ENCODE measurements at places on chromosomes 2 and 18.
A peak's percentile ranks its signal among the peaks of the same experiment; 100 is the strongest.

GRCh38 chr2:222782201-222782730 is 78.6 kb upstream of the ACSL3 start:
- DNase-seq = no peak

- DNase-seq = no peak
Measured at GRCh38 chr2:70508711-70509462, 44.7 kb downstream of the TGFA start.

DNA sequence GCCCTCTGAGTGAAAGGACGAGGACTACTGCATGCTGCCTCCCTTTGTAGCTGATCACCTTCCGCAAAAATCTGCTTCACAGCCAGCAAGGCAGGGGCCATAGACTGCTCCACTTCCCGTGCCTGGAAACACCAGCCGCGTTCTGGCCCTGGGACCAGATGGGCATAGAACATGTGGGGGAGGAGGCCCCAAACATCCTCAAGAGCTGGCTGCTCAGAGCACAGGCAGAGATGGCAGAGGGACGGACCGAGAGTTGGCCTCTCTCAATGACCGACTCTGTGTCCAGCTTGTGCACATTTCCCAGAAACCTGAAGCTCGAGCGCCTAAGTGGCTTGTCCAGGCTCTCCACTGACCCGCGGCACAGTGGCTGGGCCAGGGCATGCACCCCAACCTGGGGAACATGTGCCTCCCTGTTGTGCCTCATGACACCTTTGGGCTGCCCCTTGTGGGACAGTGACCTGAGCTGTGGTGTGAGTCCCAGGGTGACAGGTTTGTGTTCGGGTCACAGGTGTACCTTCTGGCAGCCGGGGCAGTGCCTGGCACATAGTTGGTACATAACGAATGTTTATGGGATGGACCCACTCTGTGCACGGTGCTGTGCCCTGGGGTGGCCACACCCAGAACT is 9.1 kb downstream of the KCNF1 start:
- DNase-seq = no peak

DNA sequence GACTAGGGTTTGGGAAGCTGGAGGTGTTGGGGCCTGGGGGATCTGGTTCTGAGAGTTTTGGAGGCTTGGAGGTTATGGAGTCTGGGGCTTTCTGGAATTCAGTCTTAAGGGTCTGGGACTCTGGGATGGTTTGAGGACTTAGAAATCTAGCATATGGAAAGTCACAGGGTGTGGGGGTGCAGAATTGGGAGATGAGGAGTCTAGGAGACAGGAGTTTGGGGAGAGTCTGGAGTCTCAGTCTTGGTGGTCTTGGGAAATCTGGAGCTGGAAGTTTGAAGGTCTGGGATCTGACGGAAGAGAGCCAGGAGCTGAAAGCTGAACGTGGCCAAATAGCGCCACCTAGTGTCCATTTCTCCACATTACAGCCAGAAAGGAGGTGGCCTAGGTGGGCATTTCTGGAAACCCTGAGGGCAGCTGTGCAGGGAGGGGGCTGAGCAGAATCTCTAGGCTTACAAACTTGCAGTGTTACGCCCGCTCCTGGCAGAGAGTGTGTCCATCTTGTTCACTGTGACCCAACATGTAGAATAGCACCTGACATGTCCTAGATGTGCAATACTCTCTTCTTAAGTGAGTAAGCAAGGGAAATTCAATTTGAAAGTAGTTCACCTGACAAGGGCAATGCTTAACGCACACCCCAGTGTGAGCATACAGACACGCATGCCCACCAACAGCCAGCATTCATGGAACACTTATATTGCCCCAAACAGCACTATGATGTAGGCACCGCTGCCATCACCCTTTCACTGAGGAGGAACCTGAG is 204.8 kb downstream of the TFCP2L1 start:
- DNase-seq = peak; percentile 46

DNA sequence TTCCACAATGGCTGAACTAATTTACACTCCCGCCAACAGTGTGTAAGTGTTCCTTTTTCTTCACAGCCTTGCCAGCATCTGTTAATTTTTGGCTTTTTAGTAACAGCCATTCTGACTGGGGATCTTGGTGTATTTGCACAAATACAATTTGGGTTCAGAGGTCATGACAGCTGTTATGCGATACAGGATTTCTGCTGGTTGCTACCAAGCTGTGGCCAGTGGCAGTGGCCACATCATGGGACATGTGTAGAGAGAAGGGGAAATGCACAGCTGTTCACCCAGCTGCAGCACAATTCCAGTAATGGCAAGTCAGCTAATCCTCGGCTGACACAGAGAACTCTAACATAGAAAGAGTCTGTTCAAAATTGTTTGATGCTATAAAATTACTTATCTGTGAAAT is 21.0 kb upstream of the SELENOI start:
- no peak for DNase-seq

DNA sequence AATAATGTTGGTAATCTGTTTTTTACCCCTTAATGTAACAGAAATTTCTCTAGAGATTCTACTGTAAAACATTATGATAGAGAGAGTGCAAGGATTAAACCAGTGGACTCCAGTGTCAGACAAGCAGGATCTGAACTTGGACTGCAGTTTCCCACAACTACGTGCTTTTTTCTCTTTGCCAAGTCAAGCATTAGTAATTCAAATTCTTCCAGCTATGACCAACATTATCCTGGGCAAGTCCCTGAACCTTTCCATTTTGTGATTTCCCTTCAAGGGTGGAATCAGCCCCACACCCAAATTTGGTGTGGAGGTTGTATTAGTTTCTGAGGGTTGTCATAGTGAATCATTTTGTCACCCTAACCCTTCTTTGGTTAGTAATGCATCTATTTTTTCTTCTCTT is 482.0 kb downstream of the ZNF516 start:
- DNase-seq = no peak

GRCh38 chr2:142010477-142011270 is 120.1 kb downstream of the LRP1B start:
- DNase-seq = no peak

- no peak for DNase-seq
Measured at GRCh38 chr2:1795261-1796231, 51.2 kb upstream of the PXDN start.

DNA sequence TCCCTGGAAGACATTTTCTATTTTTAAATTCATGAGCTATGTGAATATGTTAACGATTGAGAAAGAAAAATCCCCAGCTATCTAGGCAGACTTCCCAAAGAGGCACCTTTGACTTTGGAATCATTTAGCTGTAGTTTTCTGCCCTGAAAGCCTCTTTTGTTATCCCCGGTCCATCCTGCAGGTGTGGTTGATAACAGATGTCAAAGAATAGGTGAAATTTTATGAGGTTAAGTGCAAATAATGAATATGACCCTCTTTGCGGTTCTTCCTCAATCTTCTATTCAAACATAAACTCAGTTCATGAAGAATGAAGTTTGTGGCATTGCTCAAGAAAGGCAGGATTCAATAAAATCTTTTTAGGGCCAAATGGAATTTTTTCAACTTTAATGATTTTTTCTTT is 51.6 kb upstream of the ATP8B1 start:
- no peak for DNase-seq

GRCh38 chr2:5736050-5736449 is 43.9 kb downstream of the SOX11 start:
- no peak for DNase-seq

GRCh38 chr2:70886541-70886987 is 49.1 kb upstream of the ATP6V1B1 start:
- DNase-seq = no peak

GRCh38 chr18:75363446-75364225 is 63.9 kb downstream of the SMIM21 start:
- no peak for DNase-seq

- peak; percentile 6 for DNase-seq
Measured at GRCh38 chr18:59148192-59148591, 8.5 kb downstream of the SEC11C start.

DNA sequence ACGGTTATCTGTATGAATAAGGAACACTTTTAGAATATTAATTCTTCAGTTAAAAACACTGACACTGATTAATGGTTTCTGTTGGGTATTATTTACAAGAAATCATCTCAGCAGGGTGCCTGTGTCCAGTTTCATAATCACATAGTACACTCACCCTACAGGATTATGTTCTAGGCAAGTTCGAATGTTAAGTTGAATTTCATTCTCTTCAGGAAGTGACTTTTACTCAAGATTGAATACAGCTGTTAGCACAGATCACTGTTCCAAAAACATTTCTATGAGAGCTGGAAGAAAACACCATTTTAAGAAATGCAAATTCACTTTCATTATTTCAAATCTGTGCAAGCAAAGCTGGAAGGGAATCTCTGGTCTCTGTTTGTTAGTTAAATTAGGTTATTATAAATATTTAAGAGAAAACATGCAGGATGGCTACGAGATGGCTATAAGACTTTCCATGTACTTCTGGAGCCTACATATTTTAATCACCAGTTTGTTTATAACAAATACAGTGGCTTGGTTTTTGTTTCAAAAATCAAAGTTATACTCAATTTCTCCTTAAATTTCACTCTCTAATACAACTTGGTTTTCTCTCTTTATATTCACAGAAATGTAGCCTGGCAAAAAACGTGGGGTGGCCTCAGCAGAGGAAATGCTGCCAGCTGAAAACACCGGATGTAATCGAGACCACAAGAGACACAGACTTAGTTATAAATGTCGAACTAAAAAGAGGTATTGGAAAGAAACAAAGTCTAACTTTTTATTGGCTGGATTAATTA is 65.8 kb downstream of the RBMS1 start:
- DNase-seq = no peak
